Stomach (tissue), 19 donors: ENCODE measurements at places on chromosomes 7 and 10. TPM values are rescaled to one million over a fixed set of nuclear protein-coding genes. Genes with fewer than 3 reads are reported as not detected.

GRCh38 chr7:10779465-10780399, 193.9 kb upstream of the PHF14 start:
- DNase-seq, result no peak

GRCh38 chr10:71975087-71975870, 11.1 kb downstream of the CHST3 start:
- DNase-seq, result peak; percentile 50

DNA sequence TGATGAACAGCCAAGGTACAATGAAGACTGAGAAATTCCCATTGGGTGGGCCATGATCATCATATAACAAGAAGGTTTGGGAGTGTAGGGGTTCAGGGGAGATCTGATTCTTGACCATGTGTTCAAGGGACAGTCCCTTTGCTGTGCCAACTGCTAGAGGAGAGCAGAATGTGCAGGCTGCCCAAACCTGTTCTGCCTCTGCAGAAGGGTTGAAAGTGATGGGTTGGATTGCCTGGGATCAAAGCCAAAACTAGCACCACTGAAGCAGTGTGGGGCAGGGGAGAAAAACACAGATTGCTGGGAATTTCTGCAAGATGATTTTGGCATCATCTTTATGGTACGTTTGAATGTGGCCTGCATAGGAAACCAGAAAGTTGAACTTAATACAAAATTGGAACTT, 303.9 kb downstream of the OTUD1 start:
- no peak for DNase-seq

DNA sequence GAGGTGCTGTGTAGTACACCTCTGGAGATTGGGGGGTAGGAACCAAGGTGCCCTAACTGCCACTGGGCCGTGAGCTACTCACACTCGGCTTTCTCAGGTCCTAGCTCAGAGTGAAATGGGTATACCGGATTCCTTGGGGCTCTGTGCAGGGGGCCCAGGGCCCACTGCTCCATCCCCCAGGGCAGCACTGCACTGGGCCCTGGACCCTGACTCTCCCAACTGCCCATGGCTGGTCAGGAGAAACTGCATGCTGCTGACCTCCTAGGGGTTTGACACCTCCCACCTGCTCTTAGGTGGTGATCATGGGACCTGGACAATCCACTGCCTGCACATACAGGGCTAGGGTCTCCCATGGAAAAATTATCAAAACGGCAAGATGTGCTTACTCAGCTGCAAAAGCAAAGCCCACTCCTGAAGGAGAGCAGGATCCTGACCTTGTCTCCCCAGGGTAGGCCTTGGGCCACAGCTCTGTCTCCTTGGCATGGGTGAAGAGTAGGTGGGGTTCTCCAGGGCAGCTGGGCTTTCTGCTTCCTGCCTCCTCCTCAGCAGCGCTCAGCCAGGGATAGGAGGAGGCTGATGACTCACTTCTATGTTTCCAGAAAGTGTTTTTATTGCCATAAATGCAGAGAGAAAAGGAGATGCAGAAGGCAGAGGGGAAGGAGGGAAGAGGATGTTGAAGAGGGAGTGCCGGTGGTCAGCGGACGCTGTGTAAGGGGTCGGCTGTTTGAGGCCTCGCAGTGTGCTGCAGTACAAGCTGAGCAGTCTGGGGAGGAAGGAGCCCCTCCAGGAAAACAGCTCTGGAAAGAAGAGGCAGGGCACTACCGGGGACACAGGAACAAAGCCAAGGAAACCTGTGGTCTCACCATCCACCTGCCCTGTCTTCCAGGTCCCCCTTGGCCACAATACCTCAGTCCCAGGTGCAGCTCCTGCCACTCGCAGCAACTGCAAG, 107.8 kb downstream of the ARHGAP22 start:
- DNase-seq, result peak; percentile 13

- DNase-seq, result peak; percentile 20
Observed at GRCh38 chr10:132110111-132110521, 44.4 kb downstream of the JAKMIP3 start.

DNA sequence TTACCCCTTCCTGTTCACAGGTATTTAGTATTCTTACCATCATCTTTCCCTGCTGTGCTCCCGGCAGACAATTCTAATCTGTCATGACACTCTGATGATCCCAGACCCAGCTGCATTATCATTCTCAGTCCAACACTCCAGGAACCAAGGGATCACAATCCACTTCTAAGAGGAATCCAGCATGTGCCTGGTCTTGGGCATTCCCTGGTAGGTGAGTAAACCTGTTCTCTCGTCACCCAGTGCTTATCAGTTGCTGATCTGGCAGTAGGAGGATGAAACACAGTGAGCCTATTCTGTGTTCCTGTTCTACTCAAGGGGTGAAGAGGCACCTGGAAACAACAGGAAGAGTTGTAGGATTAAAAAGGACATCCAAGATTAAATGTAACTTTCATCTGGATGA, 1.3 kb upstream of the DMBT1 start:
- no peak for DNase-seq

- DNase-seq, result no peak
Observed at GRCh38 chr7:34991938-34992840, 45.1 kb downstream of the DPY19L1 start.

GRCh38 chr7:157689269-157690057, 352.7 kb downstream of the DNAJB6 start:
- no peak for DNase-seq

GRCh38 chr10:68010426-68010940, 64.6 kb downstream of the HERC4 start:
- DNase-seq, result no peak

Gene GPR15LG
- not detected for total RNA-seq

DNA sequence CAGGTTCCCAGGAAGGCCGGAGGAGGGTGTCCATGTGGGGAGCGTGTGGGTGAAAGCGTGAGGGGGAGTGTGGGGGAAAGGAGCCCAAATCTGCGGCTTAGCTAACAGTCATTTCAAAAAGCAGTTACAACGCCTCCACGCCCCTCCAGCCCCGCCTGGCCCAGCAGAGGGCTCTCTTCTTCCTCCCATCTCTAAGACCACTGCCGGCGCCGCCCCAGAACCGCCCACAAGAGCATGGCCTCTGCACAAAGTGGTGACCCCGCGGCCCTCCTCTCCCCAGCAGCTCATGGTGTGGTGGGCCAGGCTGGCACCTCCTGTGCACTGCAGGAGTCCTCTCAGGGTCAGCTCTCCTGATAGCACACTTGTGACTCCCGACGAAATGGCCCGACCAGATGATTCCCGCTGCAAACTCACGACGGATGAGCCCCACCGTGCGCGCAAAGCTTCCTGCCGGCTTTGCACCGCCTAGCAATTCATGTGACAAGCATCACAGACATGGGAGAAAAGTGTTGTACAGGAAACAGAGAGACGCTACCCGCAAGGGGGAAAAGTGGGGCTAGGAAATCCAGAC, 12.4 kb upstream of the HUS1 start:
- peak; percentile 77 for DNase-seq

Gene ACSM6
- not detected for total RNA-seq

- peak; percentile 88 for DNase-seq
Observed at GRCh38 chr10:34102237-34102673, 712.8 kb downstream of the PARD3 start.

DNA sequence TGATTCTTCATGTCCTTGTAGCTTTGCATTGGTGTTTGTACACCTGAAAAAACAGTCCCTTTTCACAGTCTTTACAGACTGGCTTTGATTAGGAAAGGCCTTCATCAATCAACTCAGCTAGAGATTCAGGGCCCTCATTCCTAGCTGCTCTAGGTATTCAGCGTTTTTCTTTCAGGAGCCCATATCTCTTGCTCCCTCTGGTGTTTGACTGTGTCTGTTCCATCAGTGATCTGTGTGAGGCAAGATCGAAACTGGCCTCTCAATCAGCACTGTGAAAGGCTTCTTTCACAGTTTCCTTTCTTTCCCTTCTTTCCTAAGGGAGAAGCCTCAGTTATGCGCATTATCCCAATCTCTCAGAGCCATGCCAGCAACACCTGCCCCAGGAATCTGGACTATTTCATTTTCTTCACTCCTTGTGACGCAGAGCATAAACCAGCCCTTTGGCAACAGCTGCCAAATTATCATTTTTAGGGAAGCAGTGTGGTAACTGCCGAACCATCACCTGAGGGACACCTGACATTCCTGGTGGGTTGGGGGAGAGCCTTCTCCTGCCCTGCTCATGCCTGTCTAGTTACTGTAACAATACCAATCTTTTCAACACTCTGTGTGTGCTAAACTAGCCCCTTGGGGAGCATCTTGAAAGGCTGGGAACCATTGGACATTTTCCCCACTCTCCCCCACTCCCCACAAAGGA, 75.7 kb upstream of the CCDC71L start:
- peak; percentile 68 for DNase-seq

- no peak for DNase-seq
Observed at GRCh38 chr7:97014145-97014750, 8.9 kb downstream of the DLX6 start.

Gene PRF1
- 1.3 TPM for total RNA-seq

Gene CHST3
- total RNA-seq, result 26.8 TPM

DNA sequence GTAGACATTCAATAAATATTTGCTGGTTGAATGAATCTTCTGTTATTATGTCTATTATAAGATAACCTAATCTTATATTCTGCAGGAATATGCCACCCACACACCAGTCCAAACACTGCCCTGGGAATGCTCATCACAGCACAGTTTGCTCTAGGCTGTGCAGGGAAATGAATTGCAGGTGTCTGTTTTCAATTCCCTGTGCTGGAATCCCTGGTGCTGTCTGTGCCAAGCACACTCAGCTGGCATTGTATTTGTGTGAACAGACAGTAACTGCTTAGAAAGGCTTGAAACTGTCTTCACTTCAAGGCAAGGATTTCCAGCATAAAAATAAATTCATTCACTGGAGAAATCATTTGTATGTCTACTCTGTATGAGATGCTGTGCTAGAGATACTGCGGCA, 20.2 kb downstream of the ATOH7 start:
- DNase-seq, result no peak

DNA sequence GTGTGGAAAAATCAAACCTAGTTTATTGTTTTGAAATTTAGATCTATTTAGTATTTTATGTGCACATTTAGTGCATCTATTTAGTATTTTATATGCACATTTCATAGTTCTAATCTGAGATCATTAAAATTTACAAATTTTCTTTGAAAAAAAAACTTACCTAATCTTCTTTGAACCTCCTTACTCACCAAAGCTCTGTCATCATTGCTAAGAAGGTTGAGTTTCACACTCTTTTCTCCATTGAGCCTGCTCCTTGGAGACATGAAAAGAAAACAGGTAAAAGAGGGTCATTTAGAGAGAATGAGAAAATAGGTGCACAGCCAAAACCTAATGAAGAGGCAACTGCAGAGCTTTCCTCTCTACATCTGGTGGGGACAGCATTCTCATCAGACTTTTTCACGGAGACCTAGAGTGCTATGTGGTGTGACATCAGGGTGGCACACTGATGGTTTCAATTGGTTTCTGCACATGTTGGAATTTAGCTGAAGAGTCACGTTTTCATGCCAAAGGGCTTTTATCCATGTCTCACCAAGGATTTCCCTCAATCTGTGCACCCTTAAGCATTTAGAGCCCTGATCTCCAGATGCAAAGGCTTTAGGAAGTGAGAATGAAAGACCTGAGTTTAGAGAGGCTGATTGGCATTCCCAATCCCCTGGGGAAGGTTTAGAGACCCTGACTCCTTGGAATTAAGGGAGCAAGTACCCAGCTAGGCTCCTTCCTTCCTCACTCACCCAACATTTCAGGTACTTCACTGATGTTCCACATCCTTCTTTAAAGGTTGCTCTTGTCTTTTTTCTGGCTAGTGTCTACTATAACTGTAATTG, 89.2 kb upstream of the CAPZA2 start:
- DNase-seq, result no peak

Gene GAD2
- total RNA-seq, result not detected

GRCh38 chr7:75038508-75038907, 35.1 kb downstream of the RCC1L start:
- no peak for DNase-seq

GRCh38 chr7:154986200-154986945, 16.6 kb downstream of the PAXIP1 start:
- no peak for DNase-seq

GRCh38 chr7:78264105-78264504, 465.5 kb downstream of the PHTF2 start:
- DNase-seq, result no peak

- DNase-seq, result no peak
Observed at GRCh38 chr7:78179211-78179610, 380.6 kb downstream of the PHTF2 start.

- DNase-seq, result no peak
Observed at GRCh38 chr7:132182992-132183391, 393.3 kb downstream of the PLXNA4 start.

GRCh38 chr10:73902351-73902750, 8.6 kb upstream of the PLAU start:
- no peak for DNase-seq

DNA sequence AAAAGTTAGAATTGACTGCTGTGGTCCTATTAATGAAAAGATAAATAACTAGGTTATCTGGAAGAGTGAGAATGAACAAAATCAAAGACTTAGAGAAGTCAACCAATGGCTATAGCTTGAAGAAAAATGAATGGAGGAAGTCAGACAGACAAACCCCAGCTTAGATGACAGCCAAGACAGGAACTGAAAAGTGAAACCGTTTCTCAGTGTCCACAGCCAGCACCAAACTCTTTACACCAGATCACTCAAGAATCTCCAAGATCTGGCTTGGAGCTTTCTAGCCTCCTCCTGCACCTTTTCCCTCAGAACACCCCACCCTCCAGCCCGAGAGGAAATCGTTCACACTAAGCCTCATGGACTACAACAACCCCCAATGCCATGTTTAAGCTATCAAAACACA, 167.0 kb downstream of the SFMBT2 start:
- DNase-seq, result no peak

Gene BMPER
- total RNA-seq, result 4.6 TPM

DNA sequence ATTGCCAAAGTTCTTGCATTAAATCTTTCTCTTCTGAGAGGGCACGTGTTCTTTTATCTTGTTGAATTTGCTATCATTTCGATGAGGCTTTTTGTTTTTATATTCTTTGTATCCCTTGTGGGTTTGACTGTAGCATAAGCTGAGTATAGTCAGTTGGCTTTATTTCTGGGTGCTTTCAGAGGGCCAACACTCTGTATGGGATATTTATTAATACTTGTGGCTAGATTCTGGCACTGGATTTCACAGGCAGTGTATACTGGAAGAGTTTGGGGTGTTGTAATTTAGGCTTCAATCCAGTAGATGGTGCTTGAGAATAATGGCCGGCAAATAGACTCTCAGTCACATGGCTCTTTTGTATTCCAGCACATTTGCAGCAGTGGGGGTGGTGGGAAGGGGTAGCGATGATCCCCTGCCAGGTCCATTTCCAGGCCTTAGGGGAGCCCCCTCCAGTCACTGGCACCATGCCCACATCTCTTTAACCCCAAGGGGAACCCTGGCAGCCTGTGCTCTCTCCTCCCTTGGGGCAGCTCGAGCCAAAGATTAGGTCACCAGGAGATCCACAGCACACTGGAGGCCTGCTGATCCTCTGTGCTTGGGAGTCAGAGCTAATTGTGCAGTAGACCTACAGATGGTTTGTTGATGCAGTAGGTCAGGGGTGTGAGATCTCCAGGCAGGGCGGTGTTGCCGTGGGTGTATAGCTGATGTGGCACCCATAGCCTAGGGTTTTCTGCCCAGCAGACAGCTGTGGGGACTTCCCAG, 81.8 kb downstream of the PTPN20 start:
- DNase-seq, result peak; percentile 62

DNA sequence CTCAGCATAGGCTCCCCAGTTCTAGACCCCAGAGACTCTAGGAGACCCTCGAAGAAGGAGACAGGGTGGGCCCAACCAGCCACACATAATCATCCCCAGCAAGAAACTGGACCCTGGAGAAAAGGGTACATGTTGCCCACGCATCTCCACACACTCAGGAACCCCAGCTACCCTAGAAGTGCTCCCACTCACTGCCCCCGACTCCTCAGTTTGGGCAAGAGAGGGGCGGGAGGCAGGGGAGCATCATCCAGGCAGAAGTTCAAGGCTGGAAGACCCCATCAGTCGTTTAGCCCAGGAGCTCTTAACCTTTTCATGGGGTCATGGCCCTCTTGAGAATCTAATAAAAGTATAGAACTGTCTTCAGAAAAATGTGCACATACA, 1.8 kb upstream of the ZNF467 start:
- DNase-seq, result no peak

Gene PRPS1L1
- not detected for total RNA-seq
